ENCODE measurements at places on chromosomes 7 and 10.

- no peak for DNase-seq
Observed at GRCh38 chr10:52956461-52956860, 183.9 kb upstream of the MBL2 start.

GRCh38 chr10:14658331-14659127 is 116.2 kb downstream of the FAM107B start:
- DNase-seq: no peak

GRCh38 chr7:117839507-117839906 is 33.7 kb downstream of the CTTNBP2 start:
- no peak for DNase-seq

DNA sequence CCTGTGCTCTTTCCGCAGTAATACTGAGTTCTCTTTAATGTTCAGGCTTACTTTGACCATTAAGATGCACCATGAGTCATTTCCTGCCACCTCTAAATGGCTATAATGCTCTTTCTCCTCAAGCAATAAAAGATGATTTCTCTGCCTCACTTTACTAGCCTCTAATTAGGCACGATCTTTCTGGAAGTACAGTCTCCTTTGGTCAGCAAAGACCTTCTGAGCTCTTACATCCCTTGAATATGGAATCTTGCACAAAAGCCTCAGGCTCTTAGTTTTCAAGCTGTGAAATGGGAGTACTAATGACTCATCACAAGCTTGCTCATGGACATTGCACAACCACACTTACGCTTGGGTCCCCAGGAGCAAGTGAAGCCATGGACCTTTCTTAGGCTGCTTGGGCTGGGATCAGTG is 85.9 kb downstream of the FRMD4A start:
- DNase-seq: no peak

Data from stimulated activated CD8-positive, alpha-beta memory T cell treated with anti-CD3 and anti-CD28 coated beads, Interleukin-4, amount 100 ng/mL, for 1 hour (primary cell).